ENCODE measurements at places on chromosomes 5 and 9.

DNA sequence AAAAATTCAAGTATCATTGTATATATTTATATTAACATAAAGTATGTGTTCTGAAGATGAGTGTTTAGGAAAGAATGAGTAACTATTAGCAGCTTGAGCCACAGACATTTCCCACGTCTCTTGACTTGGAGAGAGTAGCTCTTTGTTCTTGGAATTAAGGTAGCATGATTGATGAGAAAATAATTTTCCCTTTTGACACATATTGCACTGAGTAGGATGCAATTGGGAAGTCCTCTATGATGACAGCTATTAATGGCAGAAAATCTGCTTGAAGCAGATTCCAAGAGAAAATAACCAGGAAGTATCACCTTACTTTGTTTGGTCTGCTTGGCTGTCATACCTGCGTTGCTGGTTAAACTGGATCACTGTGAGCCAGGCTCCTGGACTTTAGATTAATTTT, 204.8 kb downstream of the TLE4 start:
- DNase-seq = no peak

- DNase-seq = no peak
Observed at GRCh38 chr9:136824496-136825225, 16.9 kb downstream of the RABL6 start.

- no peak for DNase-seq
Observed at GRCh38 chr5:141186897-141187512, at the start of gene PCDHB9. PCDHB9 (plus strand) TSS chr5:141187161; CDS start chr5:141187319, 158 bp downstream.

DNA sequence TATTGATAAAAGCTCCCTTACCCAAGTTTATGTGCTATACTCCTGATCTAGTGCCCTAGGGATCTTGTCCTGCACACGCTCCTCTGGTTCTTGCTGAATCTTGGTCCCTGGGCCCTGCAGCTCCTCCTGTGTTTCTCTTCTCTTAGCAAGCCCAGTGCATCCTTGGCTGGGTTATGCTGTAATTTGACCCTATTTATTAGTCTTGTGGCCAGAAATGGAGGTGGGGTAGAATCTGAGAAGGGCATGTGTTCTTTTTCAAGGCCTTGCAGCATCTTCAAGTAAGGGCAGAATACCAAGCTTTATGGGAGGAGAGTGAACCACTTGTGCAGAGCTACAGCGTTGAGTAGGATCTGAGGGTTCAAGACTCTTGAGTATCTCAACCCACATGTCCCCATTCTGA, 366.8 kb downstream of the FAM170A start:
- no peak for DNase-seq

DNA sequence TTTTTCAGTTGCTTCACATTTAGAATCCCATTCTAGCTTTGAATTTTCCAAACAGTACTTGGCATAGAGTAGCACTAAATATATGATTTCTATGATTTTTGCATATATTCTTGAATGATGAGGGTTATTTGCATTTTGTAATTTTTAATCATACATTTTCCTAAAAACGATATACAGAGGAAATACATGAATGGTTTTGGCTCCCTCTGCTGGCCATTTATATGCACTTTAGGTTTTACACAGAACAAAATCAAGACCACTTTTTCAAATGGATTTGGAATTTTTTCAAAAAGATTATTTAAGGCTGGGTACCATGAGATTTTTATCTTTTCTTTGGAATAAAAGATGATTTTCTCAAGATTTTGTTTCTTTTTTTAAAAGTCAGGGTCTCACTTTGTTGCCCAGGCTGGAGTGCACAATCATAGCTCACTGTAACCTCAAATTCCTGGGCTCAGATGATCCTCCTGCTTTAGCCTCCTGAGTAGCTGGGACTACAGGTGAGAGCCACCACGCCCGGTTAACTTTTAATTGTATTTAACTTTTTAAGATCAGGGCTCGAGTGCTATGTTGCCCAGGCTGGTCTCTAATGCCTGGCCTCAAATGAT, 16.7 kb upstream of the COMMD10 start:
- DNase-seq = no peak

DNA sequence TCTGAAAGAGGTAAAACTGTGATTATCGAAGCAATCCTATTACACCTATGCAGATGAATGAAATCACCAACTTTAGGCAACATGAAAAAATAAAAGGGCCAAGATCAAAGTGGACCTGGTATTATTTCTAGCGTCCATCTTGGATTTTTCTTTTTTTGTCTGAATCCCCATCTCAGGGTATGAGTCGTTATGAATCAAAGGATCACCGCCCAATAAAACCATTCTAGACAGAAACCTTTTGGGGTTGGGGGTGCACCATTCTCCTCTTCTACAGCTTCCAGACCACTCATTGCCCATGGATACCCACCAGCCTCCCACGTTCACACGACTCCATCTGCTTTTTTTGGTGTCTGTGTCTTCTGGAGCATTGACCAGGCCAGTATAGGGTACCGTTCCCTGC, 33.4 kb downstream of the MAP1B start:
- DNase-seq = no peak

DNA sequence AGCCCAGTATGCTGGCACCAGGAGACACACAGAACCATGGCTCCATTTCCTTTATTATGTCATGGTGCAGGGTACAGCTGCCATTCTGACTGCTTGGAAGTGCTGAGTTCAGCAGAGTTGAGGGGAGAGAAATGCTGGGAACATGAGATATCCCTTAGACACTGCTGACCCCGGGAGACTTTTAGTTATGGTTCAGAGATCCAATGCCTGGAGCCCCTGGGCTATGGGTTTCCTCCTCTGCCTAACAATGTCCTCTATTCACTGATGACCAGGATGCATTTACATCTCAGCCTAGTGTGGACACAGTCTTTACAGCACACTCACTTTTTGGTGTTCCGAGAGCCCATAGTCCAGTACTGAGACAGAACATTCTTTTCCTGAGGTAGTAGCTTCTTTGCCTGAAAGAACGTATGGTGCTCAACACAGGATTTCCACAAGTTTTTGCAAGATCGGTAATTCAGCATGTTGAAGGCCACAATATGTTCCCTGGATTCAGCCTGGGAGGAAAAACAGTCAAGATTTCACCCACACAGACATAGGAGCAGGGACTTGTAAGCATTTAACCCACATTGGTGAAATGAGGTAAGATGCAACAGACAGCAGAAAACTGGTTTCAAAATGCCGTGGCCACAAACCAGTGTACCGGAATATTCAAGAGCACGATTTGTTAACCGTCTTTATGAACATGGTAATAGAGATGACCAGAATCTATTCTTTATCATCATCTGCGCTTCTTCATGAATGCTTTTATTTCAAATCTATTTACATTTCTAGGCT, 71.3 kb downstream of the PTPN3 start:
- no peak for DNase-seq

DNA sequence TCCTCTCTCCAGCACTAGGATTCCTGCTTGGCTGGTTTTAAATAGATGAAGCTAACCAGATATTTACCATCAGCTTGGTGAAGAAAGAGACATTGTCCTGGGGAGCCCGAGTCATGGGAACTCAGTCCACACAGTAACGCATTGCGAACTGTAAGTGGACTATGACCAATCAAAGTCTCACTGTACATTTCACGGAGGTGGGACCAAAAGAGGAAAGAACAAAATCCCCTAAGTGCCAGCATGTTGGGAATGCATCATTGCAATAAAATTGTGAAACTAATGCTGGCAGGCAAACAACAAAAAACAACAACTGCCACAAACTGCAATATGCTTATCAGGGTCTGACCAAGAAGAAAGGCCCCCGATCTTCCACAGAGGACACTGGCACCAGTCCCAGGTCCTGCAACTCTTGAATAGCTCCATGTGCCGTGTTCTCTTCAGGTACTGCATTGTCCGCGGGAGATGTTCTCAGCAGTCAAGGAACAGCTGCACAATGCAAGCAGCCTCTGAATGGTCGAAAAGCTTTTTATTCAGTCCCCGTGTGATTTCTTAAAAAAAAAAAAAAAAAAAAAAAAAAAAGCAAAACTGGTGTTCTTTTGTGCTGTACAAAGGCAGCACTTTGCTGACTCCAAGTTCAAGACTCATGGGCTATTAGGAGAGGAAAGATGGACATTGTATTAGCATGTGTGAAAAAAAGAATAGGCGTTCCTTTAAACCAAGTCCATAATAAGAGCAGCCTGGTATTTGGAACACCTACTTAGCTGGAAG, 38.1 kb downstream of the SEMA6A start:
- no peak for DNase-seq

GRCh38 chr5:139226131-139226530, 28.0 kb upstream of the SIL1 start:
- DNase-seq = no peak

- no peak for DNase-seq
Observed at GRCh38 chr9:110742741-110743371, 74.3 kb downstream of the MUSK start.

DNA sequence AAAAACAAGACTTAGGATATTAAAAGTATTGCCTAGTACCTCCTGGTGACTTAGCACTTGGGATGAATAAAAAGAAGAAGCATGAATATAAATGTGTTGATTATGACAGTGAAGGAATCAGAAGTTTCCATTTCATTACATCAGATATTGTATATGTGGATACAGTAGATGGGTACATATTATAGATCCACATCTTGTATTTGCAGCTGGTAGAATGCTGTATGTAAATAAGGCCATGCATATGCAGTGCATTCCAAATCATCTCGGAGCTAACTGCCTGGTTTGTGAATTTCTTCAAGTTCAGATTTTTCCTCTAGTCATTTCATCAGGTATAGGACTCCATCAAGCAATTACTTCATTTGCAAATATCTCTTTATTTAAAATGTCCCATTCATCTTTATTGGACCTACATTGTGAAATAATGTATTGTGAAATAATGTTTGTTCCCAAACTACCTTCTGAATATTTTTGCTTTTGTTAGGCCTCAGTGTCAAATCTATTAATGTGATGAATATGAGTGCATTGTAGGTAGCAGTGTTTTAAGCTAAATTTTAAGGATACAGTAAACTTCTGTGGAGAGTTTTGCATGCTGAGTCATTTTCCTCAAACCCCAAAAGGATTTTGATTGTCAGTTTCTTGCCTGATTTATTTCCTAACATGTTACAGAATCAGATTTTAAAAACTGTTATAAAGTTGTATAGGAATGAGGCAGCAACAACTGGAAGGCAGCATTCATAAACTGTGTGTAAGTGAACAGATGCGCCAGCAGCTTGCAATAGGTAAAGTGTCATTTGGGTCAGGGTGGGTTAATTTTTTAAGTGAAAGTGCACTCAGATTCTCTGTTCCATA, 370.8 kb upstream of the RIOK2 start:
- no peak for DNase-seq

- DNase-seq = no peak
Observed at GRCh38 chr9:99305820-99306811, 84.0 kb downstream of the SEC61B start.

GRCh38 chr5:64923151-64923685, 154.5 kb downstream of the CWC27 start:
- DNase-seq = no peak

DNA sequence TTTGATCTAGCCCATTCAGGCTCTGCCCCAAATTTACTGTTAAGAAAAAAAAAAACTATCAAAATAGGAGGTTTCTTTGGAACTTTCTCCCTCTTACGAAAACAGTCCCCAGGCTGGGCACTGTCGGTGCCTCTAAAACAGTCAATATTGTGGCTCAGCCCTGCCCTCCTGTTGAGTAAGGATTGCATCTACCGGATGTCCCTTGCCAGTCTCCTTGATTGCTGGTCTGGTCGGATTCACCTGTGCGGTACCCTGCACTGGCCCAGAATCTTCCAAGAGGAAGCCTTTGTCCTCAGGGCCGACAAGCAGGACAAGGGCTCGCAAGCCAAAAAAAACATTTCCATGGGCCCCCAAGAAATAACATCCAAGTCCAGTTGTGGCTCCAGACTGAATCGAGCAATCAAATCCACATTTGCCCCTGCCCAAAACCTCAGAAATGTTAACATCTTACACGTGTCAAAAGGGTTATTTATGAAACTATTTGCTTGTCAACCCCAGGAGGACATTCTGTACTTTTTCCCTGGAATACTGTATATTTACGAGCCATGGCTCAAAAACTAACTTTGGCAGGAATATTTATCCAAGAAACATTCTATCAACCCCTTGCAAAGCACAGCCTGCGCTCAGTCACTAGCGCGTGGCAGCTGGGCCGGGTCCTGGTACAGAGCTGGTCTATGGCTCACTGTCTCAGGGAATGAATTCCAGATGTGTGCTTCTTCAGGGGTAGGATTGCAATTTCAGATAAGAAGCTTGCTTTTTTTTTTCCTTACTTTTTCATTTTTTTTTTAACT, 129.2 kb upstream of the ADRA1B start:
- no peak for DNase-seq

DNA sequence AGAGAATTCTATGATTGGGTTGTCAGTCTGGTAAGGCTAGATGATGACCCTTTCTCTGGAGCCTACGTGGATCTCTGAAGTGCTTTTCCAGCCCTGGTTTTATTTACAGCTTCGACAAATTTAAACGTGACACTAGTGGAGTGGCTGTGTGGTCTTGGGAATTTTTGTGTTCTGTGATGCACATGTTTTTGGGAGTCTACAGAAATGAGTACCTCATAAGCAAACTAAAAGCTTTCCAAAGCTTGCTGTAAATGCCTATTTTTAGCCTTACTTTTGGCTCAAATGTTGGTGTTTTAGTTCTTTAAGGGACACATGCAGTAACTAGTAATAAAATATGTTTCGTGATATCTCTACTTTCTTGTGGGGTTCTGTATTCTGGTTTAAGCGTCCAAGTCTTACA, 3.3 kb downstream of the LARP1 start:
- DNase-seq = no peak

DNA sequence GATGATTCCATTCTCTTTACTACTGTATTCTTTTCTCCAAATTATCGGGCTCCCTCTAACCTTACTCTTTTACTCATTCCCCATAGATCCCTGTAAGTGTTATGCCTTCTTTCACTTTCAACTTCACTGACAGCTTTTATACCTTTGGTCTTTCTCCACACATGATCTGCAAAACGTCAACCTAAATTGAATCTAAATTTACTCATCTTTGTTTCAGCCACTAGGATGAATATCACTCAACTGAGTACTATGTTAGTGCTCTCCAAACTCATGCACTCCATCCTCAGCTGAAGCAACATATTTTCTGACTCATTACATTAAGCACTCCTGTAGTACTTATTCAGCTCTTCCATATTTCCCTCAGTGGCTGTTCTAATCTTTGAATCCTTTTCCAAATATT, 133.4 kb downstream of the ADAMTS19 start:
- no peak for DNase-seq

All from stimulated activated CD8-positive, alpha-beta memory T cell treated with anti-CD3 and anti-CD28 coated beads, Interleukin-4, amount 100 ng/mL, for 1 hour (primary cell).